ENCODE measurements at places on chromosomes 5 and 9.

GRCh38 chr5:30804739-30805505, 388.6 kb upstream of the CDH6 start:
- no peak for DNase-seq

DNA sequence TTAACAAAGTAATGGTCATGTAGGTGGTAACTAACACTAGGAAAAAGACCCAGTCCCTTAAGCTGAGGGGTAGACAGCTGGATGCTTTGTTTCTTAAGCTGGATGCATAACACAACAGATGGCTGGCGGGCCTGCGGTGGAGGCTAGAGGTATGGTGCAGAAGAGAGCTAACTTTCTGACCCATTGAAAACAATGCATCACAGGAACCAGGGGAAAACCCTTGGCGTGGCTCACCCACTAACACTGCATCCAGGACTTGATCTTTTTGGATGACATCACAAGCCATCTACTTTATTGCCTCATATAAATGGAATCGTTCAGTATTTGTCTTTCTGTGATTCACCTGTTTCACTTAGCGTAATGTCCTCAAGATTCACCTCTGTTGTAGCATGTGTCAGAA, 138.7 kb downstream of the AUH start:
- DNase-seq = no peak

- DNase-seq = no peak
Observed at GRCh38 chr5:141732417-141732816, 50.4 kb upstream of the ARAP3 start.

DNA sequence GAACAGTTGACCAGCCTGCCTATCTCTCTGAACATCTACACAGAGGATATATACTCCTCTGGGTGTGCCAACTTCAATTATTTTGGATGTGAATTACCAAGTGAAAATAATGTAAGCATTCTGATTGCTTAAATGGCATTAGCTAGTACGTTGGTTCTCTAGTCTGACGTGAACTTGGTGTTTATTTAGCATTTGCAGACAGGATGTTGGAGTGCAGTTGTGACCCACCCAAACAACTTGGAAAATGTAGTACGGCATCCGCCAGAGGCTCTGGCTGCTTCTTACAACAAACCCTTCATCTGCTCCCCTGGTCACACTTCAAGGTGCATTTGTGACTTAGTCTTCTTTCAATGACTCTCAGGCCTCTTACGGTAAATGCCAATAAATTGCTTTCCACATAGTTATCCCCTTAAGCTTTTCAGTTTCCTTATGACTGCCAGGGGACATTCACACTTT, 616.6 kb downstream of the PDE4D start:
- no peak for DNase-seq

DNA sequence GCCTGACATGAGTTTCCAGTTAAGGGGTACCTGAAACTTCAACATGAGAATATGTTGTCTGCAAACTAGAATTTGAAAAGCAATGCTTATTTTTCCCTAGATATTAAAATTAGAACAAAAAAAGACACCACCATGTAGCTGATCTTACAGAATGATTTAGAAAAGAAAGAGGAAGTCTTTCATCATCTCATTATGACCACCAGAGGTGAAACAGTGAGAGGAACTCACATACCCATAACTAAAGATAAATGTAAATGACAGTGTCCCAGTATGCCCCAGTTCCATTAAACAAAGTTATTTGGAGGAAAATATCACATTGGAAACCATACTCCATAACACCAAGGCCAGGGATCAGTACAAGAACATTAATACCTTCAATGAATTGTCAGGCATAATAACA, 6.9 kb downstream of the TAF7 start:
- no peak for DNase-seq

DNA sequence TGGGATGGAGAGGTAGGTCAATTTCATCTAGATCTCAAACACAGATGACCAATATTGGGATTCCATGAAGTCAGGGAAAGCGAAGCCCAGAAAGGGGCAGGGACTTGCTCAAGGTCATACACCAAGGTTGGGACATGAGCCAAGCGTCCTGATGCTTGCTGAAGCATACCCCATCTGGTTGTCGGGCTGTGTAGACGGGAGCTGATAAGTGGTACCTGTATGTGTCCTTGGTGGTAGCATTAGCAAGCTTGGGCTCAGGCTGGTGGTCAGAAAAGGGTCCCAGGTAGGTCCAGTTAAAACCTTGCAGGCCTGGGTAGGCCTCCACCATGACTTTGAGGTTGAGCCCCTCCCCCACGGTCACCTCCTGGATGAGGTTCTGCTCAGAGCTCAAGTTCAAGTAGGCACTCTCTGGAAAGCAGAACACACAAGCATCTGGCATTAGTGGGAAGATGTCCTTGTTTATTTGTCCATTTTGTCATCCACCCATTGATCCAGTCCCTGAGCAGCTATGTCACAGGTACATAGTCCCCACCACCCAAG, 13.2 kb downstream of the CSF1R start:
- DNase-seq = no peak

- DNase-seq = no peak
Observed at GRCh38 chr5:78701795-78702410, 53.3 kb upstream of the LHFPL2 start.

GRCh38 chr5:54178207-54178606, 132.2 kb downstream of the ARL15 start:
- DNase-seq = no peak

GRCh38 chr5:85049020-85049419, 664.3 kb upstream of the EDIL3 start:
- DNase-seq = no peak

DNA sequence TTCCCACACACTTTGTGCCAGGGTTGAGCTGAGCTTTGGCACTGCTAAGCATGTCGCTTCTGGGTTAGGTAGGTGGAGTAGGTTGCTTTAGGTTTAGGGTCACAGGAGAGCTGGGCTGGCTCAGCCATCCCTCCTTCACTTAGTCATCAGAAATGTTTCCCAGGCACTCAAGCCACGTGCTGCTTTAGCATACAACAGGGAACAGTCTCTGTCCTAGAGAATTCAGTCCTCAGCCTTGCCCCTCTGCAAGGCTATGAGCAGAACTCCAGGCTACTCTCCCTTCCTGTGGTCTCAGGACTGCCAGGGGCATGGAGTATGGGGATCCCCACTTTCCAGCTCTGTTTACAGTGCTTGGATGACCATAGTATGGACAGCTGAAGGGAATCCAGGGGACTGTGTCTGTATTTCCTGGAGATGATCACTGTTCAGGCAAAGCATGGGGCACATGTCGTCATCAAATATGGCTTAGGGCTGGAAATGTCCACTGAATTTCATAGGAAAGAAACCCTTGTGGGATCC, 7.5 kb upstream of the ANKRD33B start:
- DNase-seq = no peak

DNA sequence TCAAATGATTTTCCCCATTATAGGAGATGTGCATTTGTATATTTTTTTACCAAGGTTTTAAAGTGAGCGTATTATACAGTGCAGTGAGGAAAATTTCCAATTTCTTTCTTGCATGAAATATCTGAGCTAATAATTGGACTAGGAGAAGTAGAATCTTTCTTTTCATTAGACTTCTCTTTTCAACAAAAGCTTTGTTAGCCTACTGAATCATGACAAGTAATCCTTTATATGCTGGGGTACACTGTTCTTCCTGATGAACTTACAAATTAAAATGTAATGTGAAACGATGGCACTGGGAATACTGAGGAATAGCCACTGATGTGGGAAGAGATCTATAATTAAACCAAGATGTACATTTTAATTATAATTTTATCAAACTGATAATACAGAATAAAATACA, 829.6 kb downstream of the PTPRD start:
- no peak for DNase-seq

DNA sequence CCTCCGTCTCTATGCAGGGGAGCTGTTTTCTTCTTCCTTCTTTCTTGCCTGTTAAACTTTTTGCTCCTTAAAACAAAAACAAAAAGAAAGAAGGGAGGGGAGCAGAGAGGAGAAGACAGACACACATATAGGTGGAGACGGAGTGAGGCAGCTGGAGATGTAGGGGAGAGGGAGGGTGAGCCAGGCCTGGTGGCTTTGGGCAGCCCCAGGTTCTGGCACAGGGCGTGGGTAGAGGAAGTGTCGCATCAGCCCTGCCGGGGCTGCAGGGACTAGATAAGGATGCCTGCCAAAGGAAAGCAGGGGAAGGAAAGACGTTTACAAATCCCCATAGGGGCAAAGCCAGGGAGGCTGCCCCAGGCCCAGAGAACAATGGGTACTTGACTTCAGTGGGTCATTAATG, 38.7 kb upstream of the PTGS1 start:
- no peak for DNase-seq

Measured in activated CD8-positive, alpha-beta memory T cell treated with anti-CD3 and anti-CD28 coated beads for 48 hours (primary cell).